ENCODE measurements at places on chromosomes 2 and 18.

GRCh38 chr2:160006475-160006874 is 55.9 kb downstream of the PLA2R1 start:
- no peak for DNase-seq

DNA sequence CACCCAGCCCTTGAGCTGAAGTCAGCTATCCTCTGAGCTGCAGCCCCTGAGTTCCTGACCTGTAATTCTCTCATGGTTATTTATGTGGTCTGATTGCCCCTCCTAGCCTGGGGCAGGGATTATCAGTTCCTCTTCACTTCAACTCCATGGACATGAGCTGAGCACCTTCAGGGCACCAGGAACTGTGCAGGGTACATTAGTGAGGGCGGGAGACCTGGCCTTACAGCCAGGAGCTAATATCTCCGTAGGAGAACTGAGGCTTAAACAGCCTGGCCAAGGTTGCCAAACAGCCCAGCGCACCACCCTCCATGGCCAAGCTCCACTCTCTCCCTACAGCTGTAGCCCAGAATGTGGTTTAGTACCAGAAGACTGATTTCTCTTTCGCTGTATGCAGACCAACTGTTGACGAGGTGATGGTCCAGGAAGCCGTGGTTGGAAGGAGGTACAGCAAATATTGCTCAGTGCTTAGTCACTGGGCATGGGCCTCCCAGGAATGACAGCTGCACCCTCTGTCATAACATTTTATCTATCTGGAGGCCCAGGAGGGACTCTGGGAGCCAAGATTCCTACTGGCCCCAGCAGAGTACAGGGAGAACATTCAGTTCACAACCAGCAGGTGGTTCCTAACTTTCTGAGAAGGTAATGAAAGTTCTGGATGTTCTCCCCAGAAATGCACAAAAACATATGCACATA is 228.7 kb upstream of the SIX2 start:
- peak; percentile 89 for DNase-seq

DNA sequence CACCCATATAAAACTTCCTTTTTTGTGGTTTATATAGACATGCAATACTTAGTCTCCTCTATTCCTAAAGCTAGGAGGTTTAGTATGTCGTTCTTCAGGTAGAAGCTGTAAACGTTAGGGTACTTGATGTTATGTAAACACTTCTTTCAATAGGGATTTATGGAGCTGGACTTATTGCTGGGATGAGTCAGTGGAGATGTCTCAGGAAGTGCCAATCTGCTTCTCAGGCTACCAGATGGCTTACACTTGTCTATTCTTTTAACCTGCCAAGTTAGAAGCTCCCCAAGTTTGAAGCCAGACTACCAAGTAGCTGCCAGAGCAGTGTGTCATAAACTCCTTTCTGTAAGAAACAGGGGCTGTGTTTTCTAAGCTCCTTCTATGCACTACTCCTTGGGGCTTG is 756.5 kb upstream of the LRRTM1 start:
- DNase-seq, result peak; percentile 23

DNA sequence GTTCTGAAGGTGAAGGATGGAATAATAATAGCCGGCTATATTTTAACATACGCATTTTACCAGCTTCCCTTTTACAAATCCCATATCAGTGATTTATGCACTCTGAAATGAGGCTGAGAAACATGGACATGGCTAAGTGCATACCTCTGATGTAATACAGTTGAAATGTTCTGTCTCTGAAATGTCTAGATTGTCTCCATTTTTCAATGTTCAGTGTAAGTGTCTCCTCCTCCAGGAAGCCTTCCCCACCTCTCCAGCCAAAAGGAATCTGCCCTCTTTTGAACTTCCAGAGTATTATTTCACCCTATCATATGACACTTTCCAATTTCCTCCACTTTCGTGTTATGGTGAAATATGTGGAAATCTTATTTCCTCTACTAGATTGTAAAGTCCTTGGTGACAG is 29.5 kb upstream of the ME2 start:
- DNase-seq, result no peak

DNA sequence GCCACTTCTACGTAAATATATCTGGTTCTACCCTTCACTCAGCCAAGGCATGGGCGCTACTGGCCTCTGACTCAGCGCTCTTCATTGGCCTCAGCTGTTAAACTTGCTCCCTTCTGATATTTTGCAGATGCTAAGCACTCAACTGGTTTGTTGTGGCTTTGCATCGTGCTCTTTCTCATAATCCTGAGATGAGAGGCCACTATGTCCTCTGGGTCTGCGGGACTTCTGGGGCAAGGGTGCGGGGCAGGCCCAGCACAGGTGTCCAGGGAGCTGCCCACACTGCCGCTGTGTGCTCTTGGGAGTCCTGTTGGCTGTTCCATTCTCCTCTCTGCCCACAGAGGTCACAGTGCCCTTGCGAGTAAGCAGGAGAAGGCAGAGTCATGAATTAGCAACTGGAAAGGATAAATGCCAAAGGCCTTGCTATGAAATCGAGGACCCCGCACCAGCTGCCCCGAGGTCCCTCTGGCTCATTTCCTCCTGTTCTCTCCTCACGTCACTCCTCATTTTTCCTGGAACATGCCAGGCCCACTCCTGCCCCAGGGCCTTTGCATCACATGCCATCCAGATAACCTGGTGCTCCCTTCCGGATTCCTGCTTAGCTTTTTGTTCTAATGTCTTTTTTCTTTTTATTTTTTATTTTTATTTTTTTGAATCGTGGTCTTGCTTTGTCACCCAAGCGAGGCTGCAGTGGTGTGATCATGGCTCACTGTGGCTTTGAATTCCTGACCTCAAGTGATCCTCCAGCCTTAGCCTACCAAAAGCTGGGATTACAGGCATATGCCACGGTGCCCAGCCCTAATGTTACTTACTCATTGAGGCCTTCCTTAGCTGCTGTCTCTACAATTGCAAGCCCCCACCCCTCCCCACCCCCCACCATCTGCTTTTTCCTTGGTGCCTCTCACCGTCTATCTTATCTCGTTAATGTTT is 34.9 kb upstream of the MAT2A start:
- DNase-seq, result peak; percentile 40

- no peak for DNase-seq
These were observed 304.3 kb upstream of the CNTNAP5 start for GRCh38 chr2:123720760-123721159.
